ENCODE measurements at places on chromosomes 1 and 21.

DNA sequence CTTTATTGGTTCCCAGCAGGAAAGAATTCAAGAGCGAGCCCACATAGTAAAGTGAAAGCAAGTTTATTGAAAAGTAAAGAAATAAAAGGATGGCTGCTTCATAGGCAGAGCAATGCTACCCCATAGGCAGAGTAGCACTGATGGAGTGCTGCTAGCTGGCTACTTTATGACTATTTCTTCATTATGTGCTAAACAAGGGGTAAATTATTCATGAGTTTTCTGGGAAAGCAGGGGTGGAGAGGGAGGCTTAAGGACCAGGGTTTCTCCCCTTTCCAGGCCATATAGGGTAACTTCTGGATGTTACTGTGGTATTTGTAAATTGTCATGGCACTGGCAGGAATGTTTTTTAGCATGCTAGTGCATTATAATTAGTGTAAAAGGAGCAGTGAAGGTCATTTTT lies 1271.4 kb downstream of the KCNT2 start:
- DNase-seq: no peak

DNA sequence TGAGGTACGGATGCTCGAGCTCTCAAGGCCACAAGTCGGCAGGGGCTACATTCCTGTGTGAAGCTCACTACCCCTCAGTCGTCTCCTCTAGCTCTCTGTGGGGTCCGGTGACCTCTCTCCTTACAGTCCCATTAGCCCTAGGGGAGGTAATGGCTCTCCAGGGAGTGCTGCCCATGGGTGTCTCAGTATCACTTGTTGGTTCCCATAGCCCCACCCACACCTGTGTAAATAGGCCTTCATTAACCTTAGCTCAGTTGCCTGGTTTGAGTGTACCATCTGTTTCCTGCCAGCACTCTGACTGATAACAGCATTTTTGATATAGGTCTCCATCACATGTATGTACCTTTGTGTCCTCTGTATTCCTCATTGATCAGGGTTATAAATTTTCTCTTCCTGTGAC lies 133.2 kb upstream of the KCNJ15 start:
- no peak for DNase-seq

DNA sequence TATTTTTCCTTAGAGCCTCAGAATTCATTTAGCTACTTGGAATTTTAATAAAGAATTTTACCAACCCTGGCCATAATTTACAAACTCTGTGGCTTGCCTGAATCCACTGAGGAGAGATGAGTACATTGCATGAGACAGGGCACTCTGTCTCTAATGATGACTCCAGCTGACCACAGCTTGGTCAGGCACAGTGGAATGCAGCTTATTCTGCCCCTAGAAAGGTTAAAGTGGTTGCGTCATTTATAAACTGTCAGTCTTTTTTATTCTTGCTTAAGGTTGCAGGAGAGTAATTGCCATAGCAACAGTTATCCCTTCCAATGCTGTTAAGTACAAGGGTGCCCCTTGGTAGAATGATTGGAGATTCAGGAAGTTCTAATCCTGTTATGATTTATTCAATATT lies 28.3 kb downstream of the PDE4B start:
- peak; percentile 23 for DNase-seq

DNA sequence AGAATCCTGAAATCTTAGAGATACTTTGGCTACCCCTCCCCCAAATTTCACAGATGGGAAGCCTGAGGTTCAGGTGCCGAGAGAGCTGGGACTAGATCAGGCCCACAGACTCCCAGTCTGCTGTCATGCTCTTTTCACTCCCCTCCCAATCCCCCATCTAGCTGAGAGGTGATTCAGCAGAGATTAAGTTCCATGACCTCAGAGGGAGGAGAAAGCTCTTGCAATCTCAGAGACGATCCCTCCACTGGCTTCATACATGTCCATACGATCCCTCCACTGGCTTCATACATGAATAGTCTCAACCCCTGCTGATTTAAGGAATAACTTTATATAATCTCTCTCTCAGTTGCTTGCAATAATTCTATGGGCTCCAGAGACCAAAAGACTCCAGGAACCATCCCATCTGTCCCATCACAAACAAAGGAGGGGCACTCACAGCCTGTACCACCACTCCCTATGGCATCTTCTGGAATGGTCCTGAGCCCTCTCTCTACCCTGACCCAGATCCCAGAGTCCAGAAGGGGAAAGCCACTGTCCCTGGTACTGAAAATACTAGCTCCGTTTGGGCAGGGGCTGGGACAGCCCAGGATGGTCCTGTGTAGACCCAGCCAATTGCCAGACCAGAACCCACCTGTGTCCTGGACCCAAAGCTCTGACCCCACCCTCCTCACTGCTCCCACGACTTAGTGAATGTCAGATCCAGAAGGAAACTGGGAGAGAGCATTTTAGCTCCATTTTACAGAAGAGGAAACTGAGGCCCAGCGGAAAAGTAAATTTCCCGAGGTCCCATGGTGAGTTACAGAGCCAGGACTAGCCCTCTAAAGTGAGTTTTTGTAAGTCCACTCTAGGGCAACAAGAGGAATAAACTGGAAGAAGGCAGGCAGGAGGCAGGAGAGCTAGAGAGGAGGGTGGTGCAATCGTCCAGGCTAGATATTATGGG lies 27.1 kb downstream of the RIMS3 start:
- DNase-seq: no peak

GRCh38 chr1:83508485-83509151 lies 490.3 kb downstream of the TTLL7 start:
- DNase-seq: no peak

- peak; percentile 9 for DNase-seq
Measured at GRCh38 chr21:16587141-16587581, 857.4 kb downstream of the USP25 start.

GRCh38 chr1:210293171-210293607 lies 35.5 kb upstream of the HHAT start:
- peak; percentile 35 for DNase-seq

- DNase-seq: no peak
Measured at GRCh38 chr21:35791541-35792325, 268.6 kb downstream of the SETD4 start.

GRCh38 chr21:38766987-38767722 lies 38.6 kb upstream of the ETS2 start:
- DNase-seq: no peak

- DNase-seq: no peak
Measured at GRCh38 chr1:224266915-224267856, 62.8 kb downstream of the NVL start.

GRCh38 chr1:85188530-85188929 lies 12.3 kb downstream of the SYDE2 start:
- no peak for DNase-seq

- no peak for DNase-seq
Measured at GRCh38 chr1:50450861-50451653, 27.8 kb upstream of the DMRTA2 start.

GRCh38 chr1:18668750-18669404 lies 38.2 kb downstream of the PAX7 start:
- DNase-seq: no peak

DNA sequence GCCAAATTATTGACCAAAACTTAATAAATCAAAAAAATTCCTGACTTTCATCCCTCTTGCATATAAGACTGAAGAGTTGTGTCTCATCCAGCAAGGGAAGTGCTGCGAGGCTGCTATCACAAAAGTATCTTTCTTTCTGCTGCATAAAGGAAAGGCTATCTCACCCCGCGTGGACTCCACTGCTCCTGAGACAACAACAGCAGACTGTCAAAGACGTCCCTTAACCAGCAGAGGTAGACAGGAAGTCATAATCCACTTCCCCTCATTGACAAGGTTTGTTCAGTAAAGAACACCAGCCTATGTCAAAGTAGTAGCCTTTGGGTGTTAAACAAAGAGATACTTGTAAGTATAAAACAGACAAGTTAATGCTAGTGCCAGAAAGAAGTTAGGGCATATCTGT lies 29.4 kb downstream of the VPS26C start:
- no peak for DNase-seq

GRCh38 chr1:15876357-15877055 lies 29.0 kb downstream of the SPEN start:
- DNase-seq: no peak

DNA sequence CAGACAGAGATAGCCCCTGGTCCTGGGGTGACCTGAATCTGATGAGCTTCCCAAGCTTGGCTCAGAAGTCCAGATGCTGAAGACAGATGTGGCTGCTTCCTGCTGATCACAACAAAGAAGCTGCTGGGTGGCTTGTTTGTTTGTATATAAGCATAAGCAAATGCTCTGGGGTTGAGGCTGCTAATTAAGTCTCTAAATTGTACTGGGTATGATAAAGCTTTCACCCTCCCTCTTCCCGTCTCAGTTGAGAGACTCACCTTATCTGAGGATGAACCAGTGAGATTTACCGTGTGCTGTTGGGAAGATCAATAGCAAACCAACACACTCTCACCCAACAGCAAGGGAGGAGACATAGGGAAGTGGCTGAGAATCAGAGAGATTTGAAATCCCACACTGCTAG lies 42.0 kb downstream of the DAB1 start:
- DNase-seq: no peak

- no peak for DNase-seq
Measured at GRCh38 chr1:39328095-39328494, 123.6 kb downstream of the MACF1 start.

DNA sequence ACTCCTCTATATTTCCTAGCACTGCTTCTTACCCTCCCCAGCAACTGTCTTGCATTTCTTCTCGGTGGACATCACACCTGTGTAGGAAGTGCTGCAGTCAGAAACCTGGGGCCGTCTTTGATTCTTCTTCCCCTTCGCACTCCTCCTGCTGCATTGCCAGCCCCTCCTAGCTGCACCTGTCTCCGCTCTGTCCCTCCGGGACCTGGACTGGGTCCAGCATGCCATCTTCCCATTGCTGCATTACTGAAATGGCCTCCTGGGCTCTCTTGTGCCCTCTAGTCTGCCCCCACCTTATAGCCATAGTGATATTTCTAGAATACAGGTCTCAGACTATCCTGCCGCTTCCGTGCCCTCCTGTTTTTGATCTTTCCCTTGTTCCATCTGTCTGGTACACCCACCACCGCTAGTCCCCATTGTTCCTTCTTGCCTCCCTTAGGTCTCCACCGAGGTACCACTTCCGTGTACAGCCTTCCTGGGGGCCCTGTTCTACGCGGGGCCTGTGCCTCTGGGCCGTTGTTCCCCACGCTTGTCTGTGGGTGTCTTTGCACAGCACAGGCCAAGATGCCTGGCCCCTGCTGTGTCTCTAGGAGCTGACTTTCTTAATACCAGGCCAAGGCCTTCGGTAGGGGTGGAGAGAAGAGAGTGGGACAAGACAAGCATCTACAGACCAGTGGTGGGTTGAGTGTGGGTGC lies 107.6 kb downstream of the GALNT2 start:
- no peak for DNase-seq

DNA sequence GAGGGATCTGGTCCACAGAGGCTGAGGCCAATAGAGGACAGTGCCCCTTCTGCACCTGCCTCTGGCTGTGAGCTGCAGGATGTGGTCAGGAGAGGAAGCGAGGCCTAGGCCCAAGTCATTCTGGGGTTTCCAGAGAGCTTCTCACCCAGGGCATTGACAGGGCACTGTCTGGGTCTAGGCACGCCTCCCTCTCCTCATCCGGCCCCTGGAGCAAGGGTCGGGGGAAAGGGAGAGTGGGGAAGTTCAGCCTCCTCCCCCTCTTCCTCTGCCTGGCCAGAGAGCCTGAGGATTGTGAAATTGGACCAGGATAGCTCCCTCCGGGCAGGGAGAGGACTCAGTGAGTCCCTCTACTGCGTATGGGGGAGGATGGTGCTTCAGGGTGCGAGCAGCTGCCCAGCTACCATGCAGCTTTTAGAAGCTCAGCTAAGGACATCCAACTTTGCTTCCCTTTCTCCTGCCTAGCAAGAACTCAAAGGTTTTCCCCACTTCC lies 6.3 kb upstream of the INAVA start:
- DNase-seq: no peak

DNA sequence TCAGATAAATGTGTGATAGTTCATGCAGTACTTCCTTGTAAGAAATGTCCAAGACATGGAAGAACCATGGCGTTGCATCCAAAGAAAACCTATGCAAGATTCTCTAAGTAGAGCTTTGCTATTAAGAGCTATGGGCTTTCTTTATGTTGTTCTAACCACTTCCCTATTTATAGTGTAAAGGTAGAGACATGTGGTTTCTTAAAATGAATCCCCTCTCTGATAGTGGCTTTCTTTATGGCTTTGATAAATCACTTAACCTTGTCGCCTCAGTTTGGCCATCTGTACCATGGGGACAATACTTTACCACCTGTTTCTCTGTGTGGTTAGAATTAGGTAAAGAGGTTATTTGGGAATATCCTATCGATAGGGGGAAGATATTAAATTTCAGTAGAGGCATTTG lies 305.5 kb downstream of the NFIA start:
- DNase-seq: no peak

- DNase-seq: no peak
Measured at GRCh38 chr1:19814681-19815503, at the start of gene RNF186. RNF186 (minus strand) TSS chr1:19815283; CDS start chr1:19815101, 182 bp downstream.

DNA sequence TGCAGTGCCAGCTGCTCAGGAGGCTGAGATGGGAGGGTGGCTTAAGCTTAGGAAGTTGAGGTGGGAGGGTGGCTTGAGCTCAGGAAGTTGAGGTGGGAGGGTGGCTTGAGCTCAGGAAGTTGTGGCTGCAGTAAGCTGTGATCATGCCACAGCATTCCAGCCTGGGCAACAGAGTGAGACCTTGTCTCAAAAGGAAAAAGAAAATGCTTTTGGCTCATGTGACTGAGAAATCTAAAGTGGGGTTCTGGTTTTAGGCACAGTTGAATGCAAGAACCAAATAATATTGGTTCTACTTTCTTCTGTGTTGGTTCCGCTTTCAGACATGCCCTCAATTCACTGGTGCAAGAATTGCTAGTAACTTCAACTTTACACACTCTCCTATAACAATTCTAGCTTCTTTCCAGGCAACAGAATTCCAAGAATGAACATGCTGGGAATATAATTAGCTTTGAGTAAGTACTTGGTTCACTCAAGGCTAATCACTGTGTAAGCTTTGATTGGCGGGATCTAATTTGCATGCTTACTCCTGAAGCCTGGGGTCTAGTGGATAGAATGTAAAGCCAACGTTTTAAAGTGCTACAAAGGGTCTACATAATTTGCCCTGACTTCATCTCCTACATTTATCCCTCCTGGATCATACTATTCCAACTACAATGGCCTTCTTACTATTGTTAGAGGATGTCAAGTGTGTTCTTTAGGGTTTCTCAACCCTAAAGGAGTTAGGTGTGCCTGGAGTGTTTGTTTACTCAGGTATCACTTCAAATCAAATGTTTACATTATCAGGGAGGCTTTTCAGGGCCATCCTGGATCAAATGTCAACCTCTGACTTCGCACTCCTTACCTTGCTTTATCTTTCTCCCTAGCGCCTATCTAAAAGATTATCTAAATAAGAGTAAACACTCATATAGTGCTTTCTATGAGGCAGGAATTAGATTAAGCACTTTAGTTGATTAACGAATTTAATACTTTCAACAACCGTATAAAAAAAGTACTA lies 115.1 kb downstream of the SLC16A1 start:
- no peak for DNase-seq

Measured in GOT3 (cell line).